Caudate nucleus (tissue), 63 donors: ENCODE measurements at places on chromosomes 2 and 18.

DNA sequence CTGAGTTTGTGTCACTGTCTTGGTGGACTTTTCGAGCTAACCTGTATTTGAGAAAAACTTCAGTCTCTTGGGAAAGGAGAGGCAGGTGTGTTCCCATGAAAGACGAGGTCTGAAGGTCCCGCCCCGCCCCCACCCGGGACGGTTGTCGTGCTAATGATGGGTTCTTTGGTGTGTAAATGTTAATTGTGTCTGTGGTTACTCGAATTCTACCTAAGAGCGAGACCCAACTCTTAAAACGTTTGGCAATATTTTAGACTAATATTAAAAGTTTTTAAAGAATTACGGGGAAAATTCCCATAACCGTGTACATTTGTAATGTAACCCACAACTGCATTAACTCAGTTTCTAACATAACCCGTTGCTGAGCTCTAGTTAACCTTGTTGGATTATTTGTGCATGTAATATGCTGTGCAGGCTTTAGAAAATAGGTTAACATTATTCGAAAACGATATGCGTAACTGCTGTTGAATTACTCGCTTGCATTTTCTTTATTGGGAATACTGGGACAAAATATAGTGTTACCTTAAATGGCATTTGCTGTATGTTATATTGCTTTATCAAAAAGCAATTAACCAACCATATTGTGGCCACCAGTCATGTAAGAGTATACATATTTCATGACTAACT is 833 bp downstream of the EPB41L5 start:
- no peak for DNase-seq

GRCh38 chr2:16626497-16626896 is 39.1 kb downstream of the CYRIA start:
- no peak for DNase-seq

- no peak for DNase-seq
Observed at GRCh38 chr2:126714191-126714965, 58.4 kb downstream of the GYPC start.

GRCh38 chr2:241560883-241561474 is 2.4 kb downstream of the BOK start:
- DNase-seq: no peak

GRCh38 chr2:100747551-100747950 is 72.4 kb upstream of the NPAS2 start:
- no peak for DNase-seq

DNA sequence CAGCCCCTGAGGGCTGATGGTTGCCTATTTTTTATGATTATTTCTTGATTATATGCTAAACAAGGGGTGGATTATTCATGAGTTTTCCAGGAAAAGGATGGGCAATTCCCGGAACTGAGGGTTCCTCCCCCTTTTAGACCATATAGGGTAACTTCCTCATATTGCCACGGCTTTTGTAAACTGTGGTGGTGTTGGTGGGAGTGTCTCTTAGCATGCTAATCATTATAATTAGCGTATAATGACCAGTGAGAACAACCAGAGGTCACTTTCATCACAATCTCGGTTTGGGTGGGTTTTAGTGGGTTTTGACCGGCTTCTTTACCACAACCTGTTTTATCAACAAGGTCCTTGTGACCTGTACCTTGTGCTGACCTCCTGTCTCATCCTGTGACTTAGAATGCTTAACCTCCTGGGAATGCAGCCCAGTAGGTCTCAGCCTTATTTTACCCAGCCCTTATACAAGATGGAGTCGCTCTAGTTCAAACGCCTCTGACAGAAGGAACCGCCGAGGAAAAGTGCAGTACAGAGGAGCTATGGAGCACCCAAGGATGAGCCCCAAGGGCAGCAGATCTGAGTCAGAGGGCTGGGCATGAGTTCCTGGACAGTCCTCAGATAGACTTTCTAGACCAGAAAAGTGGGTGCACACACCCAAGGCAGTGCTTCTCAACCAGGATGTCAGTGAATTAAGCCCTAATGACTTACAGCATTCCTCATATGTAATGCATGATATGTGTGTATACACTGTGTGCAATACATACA is 37.1 kb upstream of the ASAP2 start:
- DNase-seq: no peak

DNA sequence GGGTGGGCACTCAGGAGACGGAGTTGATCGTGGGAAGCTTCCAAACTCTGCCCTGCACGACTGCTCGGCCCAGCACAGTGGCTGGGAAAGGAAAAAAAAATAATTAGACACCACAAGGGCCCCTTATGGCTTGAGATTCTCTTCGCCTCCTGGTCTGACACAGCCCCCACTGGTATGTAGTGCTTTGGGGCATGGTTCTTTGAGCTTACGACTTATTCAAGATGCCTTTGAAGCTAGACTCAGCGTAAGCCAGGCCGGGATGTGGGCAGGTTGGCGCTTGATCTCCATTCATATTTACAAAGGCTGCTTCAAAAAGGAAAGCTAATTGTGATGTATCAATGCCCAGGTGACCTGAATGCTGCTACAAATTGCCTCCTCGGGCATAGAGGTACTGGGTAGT is 50.5 kb downstream of the CXCR4 start:
- no peak for DNase-seq

GRCh38 chr2:203859030-203859789 is 8.4 kb upstream of the CTLA4 start:
- no peak for DNase-seq

- no peak for DNase-seq
Observed at GRCh38 chr2:27070653-27071276, 689 bp downstream of the OST4 start.

GRCh38 chr2:46096260-46096659 is 200.9 kb upstream of the EPAS1 start:
- DNase-seq: no peak

- no peak for DNase-seq
Observed at GRCh38 chr2:127388423-127389164, 819 bp upstream of the MAP3K2 start.

DNA sequence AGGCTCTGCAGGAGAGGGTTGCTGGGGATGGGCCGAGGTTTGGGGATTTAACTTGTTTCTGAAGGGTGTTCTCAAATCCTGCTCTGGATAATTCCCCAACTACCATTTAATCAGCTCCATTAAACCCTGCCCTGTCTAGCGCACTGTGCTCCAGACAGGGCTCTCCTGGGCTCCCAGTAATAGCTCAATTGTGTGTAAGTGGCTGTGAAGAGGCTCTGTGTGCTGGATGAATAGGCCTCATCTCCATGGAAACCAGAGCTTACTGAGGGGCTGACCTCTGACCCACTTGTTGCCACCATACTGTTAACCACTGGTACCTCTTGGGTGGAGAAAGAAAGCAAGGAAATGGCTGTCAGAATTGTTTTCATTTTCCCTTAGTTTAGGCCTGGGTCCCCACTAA is 92.9 kb downstream of the TGOLN2 start:
- DNase-seq: no peak

GRCh38 chr18:68548904-68549870 is 165.7 kb downstream of the TMX3 start:
- no peak for DNase-seq

- no peak for DNase-seq
Observed at GRCh38 chr18:8762968-8763367, 57.6 kb downstream of the MTCL1 start.

- no peak for DNase-seq
Observed at GRCh38 chr18:64031411-64031810, 61.5 kb downstream of the SERPINB8 start.

DNA sequence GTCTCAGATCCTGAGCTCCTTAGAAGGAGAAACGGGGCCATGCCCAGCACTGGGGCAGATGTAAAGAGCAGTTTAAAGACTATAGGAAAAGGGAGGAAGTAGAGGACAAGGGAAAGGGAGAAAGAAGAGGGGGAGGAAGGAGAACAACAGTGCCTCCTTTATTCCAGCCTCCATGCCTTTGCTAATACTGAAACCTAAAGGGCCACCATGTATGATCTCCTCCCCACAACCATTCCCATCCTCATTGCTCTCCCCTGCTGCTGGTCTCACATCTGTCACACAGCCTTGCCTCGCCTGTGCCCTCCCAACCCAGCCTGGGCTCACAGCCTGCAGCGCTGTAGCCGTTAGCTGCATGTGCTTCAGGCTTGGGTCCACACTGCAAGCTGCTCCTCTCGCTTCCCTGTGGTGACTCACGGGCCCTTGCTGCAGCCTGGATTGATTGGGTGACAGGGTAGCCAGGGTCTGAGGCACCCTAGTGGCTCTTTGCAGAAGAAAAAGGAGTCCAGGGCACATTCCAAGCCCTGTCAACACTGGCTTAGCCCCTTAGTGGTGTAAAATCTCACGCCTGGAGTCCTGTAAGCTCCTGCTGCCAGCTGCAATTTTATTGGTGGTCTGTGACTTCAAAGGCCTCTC is 281.9 kb downstream of the SRBD1 start:
- DNase-seq: no peak

GRCh38 chr2:164757934-164758695 is 83.5 kb downstream of the COBLL1 start:
- DNase-seq: no peak

- no peak for DNase-seq
Observed at GRCh38 chr2:165766326-165766927, 27.6 kb downstream of the GALNT3 start.

DNA sequence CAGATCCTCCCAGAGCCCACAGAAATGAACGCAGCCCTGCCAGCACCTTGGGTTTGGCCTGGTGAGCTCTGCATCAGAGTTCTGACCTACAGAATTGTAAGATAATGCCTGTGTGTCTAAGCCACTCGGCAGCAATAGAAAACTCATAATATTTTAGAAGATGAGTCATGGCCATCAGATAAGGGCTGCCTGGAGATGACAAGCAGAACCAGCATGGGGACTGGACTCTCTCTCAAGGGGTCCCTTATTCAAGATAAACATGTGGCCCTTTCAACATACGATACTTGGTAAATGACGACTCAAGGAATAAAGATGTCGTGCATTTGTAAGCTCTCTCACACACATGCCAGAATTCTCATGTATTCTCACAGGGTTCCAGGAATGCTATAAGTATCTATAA is 8.5 kb upstream of the AGAP1 start:
- no peak for DNase-seq

GRCh38 chr2:241506793-241507429 is 1.5 kb downstream of the STK25 start:
- no peak for DNase-seq

- no peak for DNase-seq
Observed at GRCh38 chr2:78439122-78439521, 586.4 kb upstream of the REG3G start.
